AG04450 (cell line): ENCODE measurements at places on chromosomes 7 and 10. TPM values are rescaled to one million over a fixed set of nuclear protein-coding genes. Genes with fewer than 3 reads are reported as not detected.

TSPAN14 gene
- 27.3 and 32.5 TPM in 2 replicates for polyA plus RNA-seq

GRCh38 chr10:122199070-122199469, 72.0 kb upstream of the BTBD16 start:
- no peak for DNase-seq

DNA sequence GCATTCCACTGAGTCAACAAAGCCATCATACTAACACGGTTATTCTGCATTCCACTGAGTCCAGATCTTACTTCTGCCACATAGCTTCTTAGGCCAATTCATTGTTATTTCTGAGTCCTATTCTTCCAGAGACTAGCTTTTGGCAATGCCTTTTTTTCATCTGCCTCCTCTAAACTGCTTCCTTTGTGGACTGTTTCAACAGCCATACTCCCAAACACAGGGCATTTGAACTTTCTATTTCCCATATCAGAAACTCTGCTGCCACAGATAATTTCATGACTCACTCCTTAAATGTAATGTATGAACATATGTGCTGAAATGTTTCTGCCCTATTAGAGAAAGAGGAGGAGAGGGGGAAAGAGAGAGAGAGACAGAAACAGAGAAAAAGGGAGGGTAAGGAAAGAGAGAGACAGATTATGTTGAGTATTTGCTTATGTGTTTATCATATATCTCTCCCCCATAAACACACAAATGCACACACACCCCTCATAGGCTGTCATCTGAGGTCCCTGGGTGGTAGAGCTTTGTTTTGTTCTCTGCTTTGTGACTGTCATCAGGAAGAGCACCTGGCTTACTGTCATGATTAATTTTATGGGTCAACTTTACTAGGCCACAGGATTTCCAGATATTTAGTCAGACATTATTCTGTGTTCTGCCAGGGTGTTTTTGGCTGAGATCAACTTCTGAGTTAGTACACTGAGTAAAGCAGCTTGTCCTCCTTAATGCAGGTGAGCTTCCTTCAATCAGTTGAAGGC, 308.0 kb upstream of the KCND2 start:
- no peak for DNase-seq

GRCh38 chr10:44193567-44194220, 191.2 kb downstream of the CXCL12 start:
- DNase-seq, result no peak

DNA sequence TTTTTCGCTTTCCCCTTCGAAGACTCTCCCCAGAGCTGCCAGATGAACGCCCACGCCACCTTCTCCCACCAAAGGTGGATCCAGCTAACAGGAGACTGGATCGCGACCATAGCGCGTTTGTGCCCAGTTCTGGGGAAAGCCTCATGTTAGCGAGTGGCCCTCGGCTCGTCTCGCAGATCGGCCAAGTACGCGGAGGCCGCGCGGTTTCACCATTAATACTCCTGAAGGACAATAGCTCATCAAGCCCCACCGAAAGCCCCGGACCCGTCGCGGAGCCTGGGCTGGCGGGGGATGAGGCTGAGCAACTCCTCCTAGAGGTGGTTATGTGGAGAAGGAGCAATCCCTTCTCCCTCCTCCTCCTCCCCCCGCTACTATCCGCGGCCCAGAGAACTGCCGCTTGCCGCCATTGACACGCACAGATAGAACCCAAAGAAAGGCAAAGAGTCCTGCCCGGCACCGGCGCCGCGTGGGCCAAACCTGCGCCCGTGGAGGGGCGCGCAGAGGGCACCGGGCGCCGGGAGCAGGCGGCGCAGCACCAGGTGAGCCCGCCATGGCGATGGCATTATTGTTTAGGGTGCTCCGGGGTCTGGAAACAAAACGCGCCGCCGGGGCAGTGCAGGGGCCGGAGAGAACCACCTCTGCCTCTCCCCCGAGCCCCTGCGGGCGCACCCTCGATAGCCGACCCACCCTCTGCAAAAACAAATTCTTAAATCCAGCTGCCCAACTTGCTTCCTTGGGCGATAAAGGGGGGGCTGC, at the start of gene MACROH2A2:
MACROH2A2 (plus strand) TSS at position 385 of the 756 bp plus-strand sequence. CDS start 22,813 bp downstream, outside the sequence.
- DNase-seq, result no peak

DNA sequence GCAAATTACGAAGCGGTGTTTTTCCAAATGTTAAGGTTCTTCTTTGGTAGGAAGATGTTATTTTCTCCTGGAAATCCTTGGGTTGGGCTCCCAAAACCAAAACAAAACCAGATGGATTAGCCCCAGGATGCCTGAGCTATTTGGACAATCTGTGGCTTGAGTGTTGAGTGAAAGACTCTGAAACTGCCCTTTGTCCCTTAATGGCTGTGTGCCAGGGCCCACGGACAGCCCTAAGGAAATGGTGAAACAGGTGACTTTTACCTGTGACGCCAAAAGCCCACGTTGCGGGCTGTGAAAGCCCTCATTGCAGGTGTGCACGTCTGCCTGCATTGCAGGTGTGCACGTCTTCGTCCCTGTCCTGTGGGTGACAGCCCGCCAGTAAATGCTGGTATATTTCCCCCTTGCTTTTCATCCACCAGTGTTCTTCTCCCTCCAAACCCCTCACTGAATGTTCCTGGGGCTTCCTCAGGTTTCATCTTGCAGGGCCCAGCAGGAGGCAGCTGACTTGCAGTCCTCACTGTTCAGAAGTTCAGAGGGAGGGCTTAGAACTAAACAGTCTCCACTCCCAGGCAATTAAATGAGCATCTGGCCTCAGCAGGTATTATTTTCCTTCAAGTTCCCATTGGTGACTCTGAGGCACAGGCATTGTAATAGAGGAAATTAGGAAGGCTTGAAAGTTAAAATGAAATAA, 10.7 kb downstream of the PFKP start:
- DNase-seq, result no peak

DNA sequence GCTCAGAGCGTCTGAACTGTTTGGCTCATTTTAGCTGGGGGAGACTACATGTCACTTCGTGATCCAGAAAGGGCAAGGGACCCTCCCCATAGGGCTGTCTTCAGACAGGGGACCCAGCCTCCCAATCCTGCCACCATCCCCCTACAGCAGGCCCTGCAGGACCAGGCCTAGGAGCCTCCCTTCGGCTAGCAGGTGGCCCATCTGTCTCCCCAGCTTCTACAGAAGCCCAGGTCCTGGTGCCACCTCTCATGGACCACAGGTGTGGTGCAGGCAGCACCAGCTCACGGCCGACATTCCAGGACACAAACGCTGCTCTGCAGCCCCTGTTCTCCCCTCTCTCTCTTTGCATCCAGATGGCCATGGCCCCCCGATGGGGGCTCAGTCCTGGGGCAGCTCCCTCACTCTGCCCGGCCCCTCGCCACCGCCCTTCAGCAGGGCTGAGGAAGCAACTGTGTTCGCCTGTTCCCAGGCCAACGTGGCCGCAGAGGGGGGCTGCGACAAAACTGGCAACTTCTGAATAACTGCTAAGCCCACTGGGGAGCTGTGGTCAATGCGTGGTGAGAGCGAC, 10.3 kb downstream of the TECPR1 start:
- DNase-seq, result no peak

DNA sequence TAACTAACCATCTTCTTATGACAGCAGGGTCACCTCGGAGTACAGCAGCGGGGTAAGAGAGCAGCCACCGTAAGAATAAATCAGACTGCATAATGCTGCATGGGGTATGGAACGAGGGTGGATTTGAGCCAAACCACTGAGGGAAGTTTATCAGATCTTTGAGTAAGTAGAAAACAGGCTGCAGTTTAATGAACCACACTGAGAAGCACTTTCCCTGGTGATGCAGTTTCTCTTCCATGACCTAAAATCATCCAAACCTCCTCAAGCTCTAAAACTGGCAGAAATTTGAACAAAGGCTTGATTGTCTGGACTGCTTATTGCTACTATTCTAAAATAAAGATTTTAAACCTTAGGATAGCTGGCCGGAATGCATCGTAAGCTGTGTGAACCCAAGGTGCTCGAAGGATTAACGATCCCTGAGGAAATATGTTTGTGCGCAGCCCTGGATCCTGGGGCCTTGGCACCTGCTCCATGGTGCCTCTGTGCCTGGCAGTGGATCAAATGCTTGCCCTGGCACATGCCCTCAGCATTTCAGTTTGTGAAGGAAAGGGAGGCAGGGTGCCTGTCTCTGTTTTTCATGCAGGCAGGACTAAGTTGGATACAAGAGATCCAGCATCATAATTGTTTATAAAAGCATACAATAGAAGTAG, 322.7 kb downstream of the LHFPL3 start:
- no peak for DNase-seq

DNA sequence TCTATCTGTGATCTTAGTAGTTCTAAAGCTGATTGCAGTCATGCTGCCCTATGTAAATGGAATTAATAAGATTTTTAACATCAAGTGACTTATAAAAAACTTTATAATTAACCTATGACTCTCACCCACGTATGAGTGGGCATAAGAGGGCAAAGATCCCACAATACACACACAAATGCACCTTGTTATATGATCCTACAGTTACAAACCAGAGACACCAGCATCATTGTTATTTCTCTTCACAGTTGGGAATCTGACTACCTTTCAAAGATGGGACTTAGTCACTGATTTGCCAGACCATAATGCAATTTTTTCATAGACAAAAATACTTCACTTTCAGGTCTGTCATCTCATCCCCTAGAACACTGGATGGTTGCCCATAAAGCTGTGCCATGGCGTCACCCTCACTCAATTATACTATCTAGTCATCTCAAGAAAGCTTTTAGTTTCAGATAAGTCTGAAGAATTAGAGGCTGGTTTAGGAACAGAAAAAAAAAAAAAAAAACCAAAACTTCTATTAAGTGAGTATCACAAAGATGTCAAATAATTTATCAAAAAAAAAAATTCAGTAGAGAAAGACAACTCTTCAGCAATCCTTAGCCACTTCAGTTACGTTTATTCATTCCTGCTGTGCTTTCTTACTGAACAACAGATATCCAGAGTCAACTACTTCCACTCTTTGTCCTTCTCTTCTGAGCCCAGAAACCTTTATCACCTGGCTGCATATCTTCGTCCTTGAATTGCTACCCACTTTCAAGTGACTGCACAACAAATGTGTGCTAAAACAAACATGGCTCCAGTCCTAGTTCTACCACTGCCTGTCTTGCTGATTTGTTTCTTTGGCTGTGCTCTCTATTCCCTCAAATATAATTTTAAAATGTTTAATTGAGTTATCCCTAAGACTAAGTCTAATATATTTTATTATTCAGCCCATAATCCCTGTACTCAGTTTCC, 175.0 kb upstream of the CHRM2 start:
- no peak for DNase-seq

GRCh38 chr10:14925268-14925667, 28.6 kb downstream of the DCLRE1C start:
- DNase-seq, result no peak

GRCh38 chr7:50212016-50212325, 92.5 kb upstream of the IKZF1 start:
- no peak for DNase-seq

- DNase-seq, result no peak
These were observed 412.6 kb upstream of the SHH start for GRCh38 chr7:156224833-156225225.

- no peak for DNase-seq
These were observed 283.7 kb downstream of the SKAP2 start for GRCh38 chr7:26580711-26581110.

DNA sequence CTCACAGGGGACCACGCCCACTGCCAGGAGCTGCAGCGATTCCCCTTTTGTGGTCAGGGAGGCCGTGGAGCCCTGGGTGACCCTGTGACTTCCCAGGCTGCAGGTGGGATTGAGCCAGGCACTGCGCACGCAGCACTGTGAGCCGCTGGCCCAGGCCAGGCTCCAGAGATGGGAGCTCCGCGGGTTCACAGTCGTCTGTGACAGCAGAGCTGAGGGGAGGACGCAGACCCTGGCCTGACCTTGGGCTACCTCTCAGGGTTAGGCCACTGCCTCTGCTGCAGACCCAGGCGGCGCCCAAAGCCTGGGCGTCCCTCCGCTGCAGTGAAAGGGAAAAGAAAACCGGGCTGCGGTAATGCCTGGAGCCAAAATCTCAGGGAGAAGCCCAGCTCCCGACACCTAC, 107.5 kb upstream of the GPR26 start:
- no peak for DNase-seq

DNA sequence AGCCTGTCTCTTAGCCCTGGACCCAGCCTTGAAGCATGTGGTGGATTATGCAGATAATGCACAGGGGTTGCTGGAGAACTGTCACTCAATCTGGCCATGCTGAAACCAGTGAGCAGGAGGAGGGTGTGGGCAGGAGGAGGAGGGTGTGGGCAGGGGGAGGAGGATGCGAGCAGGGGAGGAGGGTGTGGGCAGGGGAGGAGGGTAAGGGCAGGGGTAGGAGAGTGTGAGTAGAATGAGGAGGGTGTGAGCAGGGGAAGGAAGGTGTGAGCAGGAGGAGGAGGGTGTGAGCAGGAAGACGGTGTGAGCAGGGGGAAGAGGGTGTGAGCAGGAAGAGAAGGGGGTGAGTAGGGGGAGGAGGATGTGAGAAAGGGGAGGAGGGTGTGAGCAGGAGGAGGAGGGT, 18.8 kb downstream of the CAMK2B start:
- no peak for DNase-seq

- no peak for DNase-seq
These were observed 69.0 kb upstream of the ARHGAP21 start for GRCh38 chr10:24792638-24793037.

DNA sequence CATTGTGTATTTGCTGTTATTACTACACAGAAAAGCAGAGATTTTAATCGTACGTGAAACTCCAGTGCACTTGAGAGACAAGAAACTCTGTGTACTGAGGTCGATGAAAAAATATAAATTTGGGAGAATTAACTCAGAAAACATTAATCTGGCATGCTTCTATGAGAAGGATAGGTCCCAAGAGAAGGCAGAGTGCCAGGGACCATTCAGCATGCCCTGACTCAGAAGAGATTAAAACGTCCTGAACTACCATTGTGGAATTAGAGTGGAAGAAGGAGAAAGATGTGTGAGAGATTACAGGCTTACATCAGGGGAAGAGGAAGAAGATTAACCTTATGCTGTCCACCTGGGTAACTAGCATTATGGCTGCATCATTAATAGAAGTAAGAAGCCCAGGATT, 72.4 kb downstream of the REEP3 start:
- no peak for DNase-seq

DNA sequence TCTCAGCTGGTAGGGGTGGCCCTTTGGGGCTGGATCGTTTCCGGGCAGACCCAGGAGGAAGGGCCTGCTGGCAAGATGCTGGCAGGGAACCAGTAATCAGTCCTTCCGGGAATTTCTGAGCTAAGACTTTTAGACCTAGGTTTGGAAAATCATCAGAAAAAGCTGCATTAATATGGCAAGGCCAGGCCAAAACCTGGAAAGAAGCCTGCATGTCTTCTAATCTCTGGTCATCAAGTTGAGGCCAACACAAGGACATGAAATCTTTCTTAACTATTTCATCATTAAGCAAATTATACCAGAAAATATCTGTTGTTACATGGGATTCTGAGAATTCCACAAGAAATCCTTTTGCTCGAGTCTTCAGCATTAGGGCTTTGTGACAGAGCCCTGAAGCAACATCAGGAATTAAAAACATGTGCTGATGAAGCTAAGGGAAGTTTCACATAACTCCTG, 19.9 kb downstream of the CPA1 start:
- no peak for DNase-seq

- DNase-seq, result no peak
These were observed 85.5 kb upstream of the OIT3 start for GRCh38 chr10:72808001-72808400.

- DNase-seq, result no peak
These were observed 231.7 kb downstream of the HDAC9 start for GRCh38 chr7:18727115-18727870.

GRCh38 chr10:49534670-49535381, 4.1 kb downstream of the ERCC6 start:
- no peak for DNase-seq
